ENCODE measurements at places on chromosomes 16 and 17.
A peak's percentile ranks its signal among the peaks of the same experiment; 100 is the strongest.

DNA sequence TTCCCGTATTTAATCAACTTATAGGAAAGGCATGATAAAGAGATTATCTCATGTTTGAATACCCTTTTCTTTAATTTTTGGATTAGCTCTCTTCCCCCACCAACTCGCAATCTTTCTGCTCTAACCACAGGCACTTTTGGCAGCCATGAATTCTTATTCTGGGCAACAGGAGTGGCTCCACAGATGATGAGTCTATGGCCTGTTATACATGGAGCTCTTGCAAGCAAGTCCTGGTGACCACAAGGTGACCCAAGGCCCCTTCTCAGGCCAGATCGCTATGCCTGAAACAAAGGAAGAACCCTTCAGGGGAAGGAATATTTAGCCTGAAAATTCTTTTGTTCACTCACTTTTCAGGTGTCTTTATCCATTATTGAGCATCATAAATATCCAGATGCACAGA is 10.8 kb upstream of the ZNF267 start:
- no peak for DNase-seq

GRCh38 chr16:1280783-1281182 is 24.9 kb downstream of the TPSD1 start:
- no peak for DNase-seq

DNA sequence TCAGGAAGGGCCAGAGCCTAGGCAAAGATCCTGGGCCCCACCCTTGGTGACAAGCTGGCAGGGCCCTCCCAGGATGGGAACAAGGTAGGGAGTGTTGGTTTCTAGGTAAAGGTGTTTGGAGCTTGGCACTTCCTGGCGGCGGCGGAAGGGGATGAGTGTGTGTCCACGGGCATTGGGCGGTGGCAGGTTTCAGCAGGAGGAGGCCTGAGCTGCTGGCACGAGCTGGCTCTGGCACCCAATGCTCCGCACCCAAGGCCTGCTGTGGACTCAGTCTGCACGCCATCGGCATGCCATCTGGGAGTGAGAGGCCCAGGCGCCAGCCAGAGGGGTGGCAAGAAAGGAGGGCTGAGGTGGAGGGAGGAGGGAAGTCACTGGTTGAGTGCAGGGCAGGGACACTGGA is 46.9 kb upstream of the TAC4 start:
- no peak for DNase-seq

DNA sequence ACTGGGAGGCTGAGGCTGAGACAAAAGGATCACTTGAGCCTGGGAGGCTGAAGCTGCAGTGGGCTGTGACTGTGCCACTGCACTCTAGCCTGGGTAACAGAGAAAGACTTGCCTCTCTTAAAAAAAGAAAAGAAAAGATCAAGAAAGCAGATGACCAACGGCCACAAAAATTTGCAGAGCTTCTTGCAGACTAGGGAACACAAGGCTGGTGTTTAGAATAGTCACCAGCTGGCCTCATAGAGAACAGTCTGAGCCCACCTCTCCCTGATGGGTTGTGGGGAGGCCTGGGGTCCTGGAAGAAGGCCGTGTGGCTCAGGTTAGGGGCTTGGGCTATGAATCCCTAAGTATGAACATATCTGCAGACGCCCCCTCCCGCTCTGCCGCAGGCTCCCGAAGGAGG is 73.7 kb upstream of the MED9 start:
- DNase-seq: no peak

- DNase-seq: no peak
Observed at GRCh38 chr17:47896672-47897490, 845 bp downstream of the SP2 start.

GRCh38 chr16:66167564-66168291 is 198.8 kb upstream of the CDH5 start:
- no peak for DNase-seq

DNA sequence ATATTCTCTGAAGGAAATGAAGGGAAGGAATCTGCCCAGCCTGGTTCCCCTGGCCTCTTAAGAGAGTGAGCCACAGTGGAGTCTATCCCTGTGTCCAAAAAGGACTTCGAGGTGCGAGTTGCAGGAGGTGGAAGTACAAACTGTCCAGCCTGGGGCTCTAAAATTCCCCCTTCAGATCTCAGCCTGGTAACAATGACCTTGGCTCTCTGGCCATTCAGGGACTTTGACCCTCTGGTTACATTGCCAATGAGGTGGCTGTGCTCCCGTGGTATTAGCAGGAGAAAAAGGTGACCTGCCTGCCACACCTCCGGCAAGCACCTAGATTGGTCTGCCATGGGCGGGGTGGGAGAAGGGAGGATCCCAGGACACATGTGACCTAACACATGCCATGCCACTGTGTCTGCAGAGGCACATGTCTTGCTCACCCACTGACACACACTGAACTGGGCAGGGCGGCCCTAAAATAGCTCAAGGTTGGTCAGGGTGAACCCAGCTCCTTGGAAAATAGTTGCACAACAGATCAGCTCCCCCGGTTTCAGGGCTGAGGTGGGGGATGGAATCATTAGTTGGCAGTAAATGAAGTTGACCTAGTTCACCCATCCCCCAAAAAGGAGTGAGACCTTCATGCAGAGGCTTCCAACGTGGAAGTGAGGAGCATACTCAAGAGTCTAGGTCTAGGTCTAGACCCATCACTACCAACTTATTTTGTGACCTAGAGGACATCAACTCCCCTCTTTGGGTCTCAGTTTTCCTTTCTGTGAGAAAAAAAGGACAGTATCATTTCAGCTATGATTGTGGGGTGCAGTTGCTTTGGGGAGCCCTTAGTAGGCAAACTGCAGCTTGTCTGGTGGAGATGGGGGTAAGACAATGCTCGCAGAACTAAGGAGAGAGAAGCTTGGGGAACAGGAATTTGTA is 2.2 kb downstream of the NR1D1 start:
- peak; percentile 61 for DNase-seq

DNA sequence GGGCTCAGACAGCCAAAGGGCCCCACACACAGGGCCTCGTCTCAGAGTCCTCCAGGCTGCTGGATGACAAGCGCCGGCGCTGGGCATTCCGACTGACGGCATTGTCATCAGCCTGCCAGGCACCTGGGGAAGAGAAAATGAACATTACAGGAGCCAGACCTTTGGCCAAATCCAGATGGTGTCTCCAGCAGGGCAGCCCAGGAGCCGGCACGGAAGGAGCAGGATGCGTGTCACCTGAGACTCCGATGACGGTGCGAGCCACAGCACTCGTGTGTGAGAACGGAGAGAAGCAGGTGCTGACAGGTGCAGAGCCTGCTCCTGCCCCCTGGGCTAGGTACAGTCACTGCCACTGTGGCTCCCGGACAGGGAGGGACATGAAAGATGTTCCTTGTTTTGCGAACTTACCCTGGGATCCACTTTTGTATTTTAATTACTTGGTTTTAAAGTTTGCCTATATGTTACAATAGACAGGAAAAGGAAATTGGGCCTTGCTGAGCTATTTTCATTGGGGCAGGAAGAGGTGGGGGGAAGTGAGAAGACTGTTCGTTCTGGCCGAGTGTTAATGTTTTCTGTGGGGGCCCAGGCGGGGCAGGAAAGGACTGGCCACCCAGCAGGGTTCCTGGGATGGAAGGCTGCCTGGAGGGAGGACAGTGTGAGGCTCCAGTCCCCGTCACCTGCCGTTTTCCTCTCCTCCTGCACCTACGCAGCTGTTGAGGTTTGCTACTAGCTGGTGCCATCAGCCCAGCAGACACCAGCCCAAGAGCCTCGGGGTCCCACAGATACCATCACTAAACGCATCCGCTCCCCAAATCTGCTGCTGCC is 4.4 kb upstream of the FOXJ1 start:
- peak; percentile 65 for DNase-seq

DNA sequence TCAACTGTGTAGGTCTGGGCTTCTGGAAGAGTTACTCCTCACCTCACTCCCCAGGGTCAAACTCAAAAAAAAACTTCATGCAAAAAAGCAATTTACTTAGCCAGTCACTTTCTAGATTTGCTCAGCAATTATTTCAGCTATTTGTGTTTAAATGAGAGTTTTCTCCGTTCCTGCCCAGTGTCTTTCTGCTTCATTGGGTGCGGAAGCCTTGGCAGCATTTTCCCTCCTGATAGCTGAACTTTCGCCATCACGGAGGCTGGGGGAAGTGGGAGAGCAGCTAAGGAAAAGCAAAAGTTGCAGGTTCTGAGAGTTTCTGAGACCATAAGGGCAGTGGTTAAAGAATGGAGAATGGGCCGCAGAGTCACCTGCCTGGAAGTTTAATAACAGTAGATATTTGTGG is 287.1 kb upstream of the DYNLRB2 start:
- DNase-seq: no peak

DNA sequence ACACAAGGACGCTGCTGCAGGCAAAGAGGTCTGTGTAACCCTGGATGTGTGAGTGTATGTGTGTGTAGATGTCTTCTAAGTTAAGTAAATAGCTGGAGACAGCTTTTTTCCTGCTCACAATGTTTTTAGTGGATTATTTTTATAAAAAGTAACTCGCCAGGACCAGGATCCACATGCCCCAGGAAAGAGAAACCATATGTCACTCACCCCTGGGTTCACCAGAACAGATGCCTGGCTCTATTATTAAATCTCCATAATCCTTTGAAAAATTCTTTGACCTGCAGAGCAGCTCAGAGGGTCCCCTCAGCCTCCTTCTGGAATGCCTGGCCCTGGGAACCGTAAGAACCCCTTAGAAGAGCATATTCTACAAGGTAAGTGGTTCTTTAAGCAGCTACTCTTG is 18.0 kb downstream of the ABCC12 start:
- DNase-seq: no peak

- DNase-seq: no peak
Observed at GRCh38 chr17:17538417-17539391, 42.5 kb upstream of the RASD1 start.

DNA sequence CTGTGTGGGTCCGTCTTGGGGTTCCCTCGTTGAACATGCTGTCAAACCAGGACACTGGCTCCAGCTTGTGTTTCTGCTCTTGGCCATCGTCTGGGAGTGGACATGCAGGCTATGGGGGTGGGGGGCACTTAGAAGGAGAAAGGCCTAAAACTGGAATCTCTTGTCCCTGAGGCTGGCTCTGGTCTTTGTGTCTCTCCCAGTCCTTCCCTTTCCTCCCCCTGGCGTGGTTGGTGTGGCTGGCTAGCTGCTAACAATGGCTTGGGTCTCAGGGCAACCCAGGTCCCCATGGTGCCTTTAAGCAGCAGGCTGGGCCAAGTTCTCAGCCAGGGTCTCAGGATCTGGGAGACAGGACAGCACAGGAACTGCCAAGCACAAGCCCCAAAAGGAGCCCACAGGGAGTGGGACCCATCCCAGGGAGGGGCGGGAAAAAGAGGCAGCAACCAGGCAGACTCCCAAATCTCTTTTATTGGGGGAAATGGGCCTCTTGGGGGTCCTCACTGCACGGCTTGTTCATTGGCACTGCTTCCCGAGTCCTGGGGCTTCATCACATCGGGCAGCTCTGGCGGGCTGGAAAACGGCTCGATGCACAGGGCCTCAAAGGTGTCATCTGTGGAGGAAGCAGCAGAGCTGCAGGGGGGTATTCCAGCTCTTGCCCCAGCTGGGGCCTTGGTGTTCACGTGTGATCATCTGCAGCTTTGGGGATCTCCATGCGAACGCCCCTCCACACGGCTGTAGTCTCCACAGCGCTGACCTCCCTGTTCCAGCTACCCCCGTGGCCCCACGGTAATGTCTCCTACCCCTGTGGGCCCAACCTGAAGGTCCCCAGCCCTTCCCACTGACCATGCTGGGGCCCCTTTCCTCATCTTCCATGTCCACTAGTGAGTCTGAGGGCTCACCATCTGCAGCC is 5.3 kb downstream of the ELOB start:
- DNase-seq: no peak

- DNase-seq: no peak
Observed at GRCh38 chr17:3573246-3574100, 15.9 kb upstream of the TRPV3 start.

GRCh38 chr17:56510554-56511342 is 82.8 kb upstream of the NOG start:
- no peak for DNase-seq

DNA sequence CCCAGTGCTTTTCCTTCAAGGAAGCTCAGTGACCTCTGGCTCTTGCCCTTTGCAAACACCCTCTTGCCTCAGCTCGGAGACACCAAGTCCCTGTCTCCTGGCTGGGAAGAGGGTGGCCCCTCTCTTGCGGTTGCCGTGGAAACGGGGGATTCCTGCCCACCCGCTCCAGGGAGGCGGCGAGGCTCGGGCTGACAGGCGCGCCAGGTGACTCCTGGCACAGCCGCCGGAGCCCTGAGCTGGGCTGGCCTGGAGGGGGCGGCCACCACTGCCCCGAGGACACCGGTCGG is 71.4 kb downstream of the ABR start:
- DNase-seq: no peak

DNA sequence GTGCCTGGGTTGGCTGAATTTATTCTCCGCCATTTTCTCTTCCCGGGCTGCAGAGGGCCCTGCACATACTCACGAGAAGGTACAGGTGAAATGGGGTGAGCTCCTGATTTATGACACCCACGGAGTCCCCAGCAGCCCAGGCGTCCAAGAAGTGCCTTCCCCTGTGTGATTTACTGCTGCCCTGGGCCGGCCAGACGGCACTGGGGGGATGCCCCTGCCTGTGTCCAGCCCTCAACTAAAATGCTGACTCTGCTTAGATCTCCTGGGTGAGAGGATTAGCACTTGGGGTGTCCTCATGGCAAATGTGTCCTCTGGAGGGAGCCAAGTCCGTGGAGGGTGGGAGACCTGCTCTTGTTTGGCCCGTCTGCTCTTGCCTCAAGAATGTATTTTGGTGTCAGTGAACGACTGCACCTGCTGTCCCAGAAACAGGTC is 132.4 kb downstream of the MAF start:
- no peak for DNase-seq

DNA sequence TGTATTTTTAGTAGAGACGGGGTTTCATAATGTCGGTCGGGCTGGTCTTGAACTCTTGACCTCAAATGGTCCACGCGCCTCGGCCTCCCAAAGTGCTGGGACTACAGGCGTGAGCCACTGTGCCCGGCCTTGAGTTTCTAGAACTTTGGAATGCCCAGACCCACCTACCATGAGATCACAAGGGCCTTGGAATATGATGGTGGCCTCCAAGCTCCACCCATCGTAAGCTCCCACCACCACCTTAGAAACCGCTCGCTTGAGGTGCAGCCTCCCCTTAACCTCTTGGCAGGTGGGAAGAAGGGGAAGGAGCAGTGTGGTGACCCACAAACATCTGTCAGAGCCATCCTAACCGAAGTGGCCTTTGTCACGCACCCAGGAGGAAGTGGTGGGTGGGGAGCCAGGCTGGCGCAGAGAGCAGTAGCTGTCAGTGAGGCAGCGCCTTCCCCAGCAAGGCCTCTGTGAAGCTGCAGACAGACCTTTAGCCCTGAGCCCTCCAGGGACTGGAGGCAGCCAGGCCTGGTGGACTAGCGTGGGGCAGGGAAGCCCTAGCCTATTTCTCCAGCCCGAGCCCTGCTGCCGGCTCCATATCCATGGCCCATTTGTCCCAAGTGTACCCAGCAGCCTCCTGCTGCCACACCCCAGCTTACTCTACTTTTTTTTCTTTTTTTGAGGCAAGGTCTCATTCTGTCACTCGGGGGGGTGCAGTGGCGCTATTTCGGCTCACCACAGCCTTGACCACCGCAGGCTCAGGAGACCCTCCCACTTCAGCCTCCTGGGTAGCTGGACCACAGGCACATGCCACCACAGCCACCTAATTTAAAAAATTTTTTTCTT is 13.1 kb upstream of the SEPHS2 start:
- peak; percentile 79 for DNase-seq

GRCh38 chr17:16512011-16512410 is 20.0 kb upstream of the LRRC75A start:
- no peak for DNase-seq

All from CD4-positive, alpha-beta T cell treated with Interleukin-15 for 1 hour (primary cell).